ENCODE measurements at places on chromosomes 13 and 19. TPM values are rescaled to one million over a fixed set of nuclear protein-coding genes. Genes with fewer than 3 reads are reported as not detected.

HIPK4 gene
- total RNA-seq = under 0.01 TPM

SPTBN4 gene
- total RNA-seq = 0.34 TPM

LMTK3 gene
- under 0.01 TPM for total RNA-seq

PRRG2 gene
- total RNA-seq = 0.84 TPM

SBK2 gene
- not detected for total RNA-seq

KCTD12 gene
- total RNA-seq = 15.0 TPM

FCER2 gene
- not detected for total RNA-seq

CASP14 gene
- total RNA-seq = not detected

PRR20B gene
- not detected for total RNA-seq

GNG7 gene
- under 0.01 TPM for total RNA-seq

PSG7 gene
- not detected for total RNA-seq

AMH gene
- 0.67 TPM for total RNA-seq

CNN1 gene
- 9.2 TPM for total RNA-seq

ATP4B gene
- total RNA-seq = not detected

FOSB gene
- total RNA-seq = 2.5 TPM

ATP7B gene
- total RNA-seq = 1.8 TPM

FRY gene
- 1.8 TPM for total RNA-seq

IQCN gene
- 0.30 TPM for total RNA-seq

SNRPD2 gene
- total RNA-seq = 355 TPM

SBK3 gene
- 0.15 TPM for total RNA-seq

SLC10A2 gene
- total RNA-seq = not detected

PCDH20 gene
- total RNA-seq = not detected

KLK15 gene
- total RNA-seq = not detected

REXO1 gene
- 11.6 TPM for total RNA-seq

KASH5 gene
- not detected for total RNA-seq

ACTMAP gene
- total RNA-seq = 3.9 TPM

SCGB2B2 gene
- total RNA-seq = not detected

LRRC25 gene
- total RNA-seq = not detected

CARM1 gene
- total RNA-seq = 41.0 TPM

TMEM205 gene
- total RNA-seq = 135 TPM

ADPRHL1 gene
- total RNA-seq = 1.0 TPM

DPY19L3 gene
- 23.9 TPM for total RNA-seq

ZNF805 gene
- total RNA-seq = 5.2 TPM

AP1M2 gene
- total RNA-seq = not detected

SRRM5 gene
- total RNA-seq = not detected

GPR12 gene
- total RNA-seq = not detected

COX6B2 gene
- 0.30 TPM for total RNA-seq

FGF9 gene
- not detected for total RNA-seq

ZNF486 gene
- total RNA-seq = 5.4 TPM

TPTE2 gene
- total RNA-seq = not detected

CGB3 gene
- total RNA-seq = not detected

SIAH3 gene
- under 0.01 TPM for total RNA-seq

EXOSC5 gene
- 34.8 TPM for total RNA-seq

SERPINE3 gene
- total RNA-seq = not detected

All from bronchus fibroblast of lung (primary cell).